ENCODE measurements at places on chromosomes 2 and 18.

GRCh38 chr2:231342061-231342711 lies 53.3 kb upstream of the B3GNT7 start:
- DNase-seq: no peak

GRCh38 chr2:14737201-14737600 lies 104.7 kb downstream of the LRATD1 start:
- no peak for DNase-seq

- DNase-seq: no peak
Measured at GRCh38 chr2:118816669-118817068, 30.8 kb downstream of the EN1 start.

- no peak for DNase-seq
Measured at GRCh38 chr2:46814160-46814961, 101.2 kb downstream of the MCFD2 start.

- no peak for DNase-seq
Measured at GRCh38 chr18:6215888-6216287, 198.8 kb downstream of the L3MBTL4 start.

DNA sequence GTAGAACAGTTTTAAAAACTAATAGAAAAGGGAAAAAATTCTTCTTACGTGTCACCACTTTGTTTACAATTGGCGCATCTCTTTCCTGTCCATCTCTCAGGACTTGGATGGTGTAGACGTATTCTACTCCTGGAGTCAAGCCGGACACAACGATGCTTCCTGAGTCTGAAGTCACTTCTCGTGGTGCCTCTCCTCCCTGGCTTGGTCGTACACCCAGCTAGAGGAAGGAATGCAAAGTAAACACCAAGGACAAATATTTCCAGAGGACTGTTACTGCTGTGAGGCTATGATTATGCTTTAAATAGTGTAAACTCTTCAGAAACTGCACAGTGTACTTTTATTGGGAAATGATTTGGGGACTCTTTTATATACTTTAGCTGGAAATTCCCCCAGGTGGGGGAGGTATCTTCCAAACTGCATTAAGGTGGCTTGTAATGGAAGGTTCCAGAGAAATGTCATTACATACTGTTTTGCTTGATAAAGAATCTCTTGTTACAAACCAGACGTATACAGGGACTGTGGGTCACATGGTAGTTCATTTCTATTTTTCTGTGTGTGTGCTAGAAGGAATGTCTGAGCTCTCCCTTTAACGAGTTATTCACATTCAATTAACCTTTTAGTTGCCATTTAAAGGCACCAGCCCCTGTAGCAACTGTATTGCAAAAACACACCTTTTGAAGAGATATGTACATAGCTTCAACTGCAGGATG lies 38.1 kb downstream of the FN1 start:
- no peak for DNase-seq

All from stimulated activated CD8-positive, alpha-beta memory T cell treated with anti-CD3 and anti-CD28 coated beads, Interleukin-7, amount 100 ng/mL, for 1 hour (primary cell).